PC-9 (cell line): ENCODE measurements at places on chromosomes 4 and X. TPM values are rescaled to one million over a fixed set of nuclear protein-coding genes. Genes with fewer than 3 reads are reported as not detected.

DNA sequence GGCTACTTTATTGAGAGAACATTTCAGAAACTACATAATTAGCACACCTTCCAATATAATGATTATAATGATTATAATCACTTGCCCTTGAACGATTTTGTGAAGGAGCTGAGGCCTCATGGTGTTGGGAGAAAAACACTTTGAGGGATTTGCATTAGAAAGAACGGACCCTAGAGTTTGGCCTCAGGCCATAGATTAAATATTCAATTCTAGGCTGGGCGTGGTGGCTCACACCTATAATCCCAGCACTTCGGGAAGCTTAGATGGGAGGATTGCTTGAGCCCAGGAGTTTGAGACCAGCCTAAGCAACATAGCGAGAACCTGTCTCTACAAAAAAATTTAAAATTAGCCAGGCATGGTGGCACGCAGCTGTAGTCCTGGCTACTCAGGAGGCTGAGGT is 12.9 kb upstream of the PRKG2 start:
- no peaks in the 10 kb centered on the region for H3K27me3 ChIP-seq
- no peak for DNase-seq
- no peaks in the 10 kb centered on the region for H3K4me1 ChIP-seq
- no peak overlapping the region for H3K4me3 ChIP-seq
- no peaks in the 10 kb centered on the region for H3K36me3 ChIP-seq
- H3K27ac ChIP-seq, result no peak overlapping the region

GRCh38 chr4:26300314-26301307 is 20.2 kb upstream of the RBPJ start:
- no peak for DNase-seq
- H3K27me3 ChIP-seq, result no peaks in the 10 kb centered on the region
- no peaks in the 10 kb centered on the region for H3K36me3 ChIP-seq
- H3K27ac ChIP-seq, result no peak overlapping the region
- no peak overlapping the region for H3K4me3 ChIP-seq
- H3K4me1 ChIP-seq, result no peaks in the 10 kb centered on the region

Gene TAF7L
- total RNA-seq, result 0.24 and 0.25 TPM in 2 replicates

DNA sequence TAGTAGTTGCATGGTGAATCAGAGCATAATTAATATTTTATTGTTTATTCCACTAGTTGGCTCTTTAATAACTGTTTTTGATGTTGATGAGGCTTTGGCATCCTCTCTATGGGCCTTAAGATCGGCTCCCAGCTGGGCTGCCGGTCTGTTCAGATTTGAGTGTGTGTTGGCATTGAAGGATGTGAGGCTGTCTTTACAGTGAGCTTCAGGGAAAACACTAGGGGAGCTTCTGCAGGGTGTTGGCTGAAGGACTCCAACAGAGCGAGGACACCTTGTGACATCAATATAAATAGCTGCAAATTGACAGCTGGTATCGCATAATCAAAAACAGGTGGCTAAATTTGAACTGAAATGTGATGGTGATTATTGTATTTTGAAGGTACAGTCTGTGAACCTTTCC is 322.0 kb downstream of the FSTL5 start:
- no peak for DNase-seq
- H3K27me3 ChIP-seq, result no peaks in the 10 kb centered on the region
- no peaks in the 10 kb centered on the region for H3K36me3 ChIP-seq
- H3K4me3 ChIP-seq, result no peak overlapping the region

DNA sequence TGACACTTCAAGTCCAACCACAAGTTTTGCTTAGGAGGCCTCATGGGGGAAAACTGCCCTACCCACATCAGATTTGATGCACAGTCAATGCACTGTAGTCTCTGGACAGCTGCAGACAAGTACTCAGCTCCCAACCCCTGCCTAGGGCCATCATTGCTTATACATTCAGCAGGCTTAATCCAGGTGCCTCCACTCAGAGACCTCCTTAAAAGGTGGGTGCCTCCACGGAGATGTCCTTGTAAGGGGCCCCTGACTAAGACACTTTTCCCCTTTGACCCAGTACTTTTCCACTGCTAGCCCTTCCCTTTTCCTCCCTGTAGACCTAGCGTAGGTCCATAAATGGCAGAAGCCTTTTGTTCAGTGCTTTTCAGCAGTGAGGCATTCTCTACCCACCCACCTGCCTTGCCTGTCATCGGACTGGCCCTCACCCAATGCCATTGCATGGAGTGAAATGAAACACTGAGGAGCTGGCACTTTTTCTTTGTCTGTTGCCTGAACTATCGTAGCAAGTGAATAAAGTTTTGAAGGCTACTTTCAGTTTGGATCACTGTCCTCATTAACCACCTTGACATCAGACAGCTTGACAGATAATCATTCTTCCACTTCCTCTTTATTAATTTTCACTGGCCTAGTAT is 23.8 kb upstream of the PLK4 start:
- no peaks in the 10 kb centered on the region for H3K36me3 ChIP-seq
- no peaks in the 10 kb centered on the region for H3K27me3 ChIP-seq
- H3K4me3 ChIP-seq, result 0 out of 2 replicates have a peak overlapping the region, but pooled peaks have one; percentile 0
- peak; percentile 96 for DNase-seq
- H3K27ac ChIP-seq, result peak overlapping the region; percentile 78
